ENCODE measurements at places on chromosomes 16 and 17.

- DNase-seq, result no peak
These were observed 5.0 kb upstream of the EFTUD2 start for GRCh38 chr17:44904001-44904984.

DNA sequence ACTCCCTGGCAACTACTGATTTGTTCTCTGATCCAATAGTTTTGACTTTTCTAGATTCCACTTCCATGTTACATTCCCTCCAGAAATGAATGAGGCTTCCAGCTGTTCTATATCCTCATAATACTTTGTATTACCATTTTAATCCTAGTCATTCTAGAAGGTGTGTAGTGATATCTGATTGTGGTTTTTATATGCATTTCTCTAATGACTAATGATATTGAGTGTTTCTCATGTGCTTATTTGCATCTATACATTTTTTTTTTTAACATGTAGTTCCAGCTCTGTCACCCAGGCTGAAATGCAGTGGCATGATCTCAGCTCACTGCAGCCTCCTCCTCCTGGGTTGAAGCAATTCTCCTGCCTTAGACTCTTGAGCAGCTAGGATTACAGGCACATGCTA, 7.3 kb downstream of the ADGRG5 start:
- DNase-seq, result no peak

GRCh38 chr16:1989209-1990100, at the start of gene SYNGR3:
SYNGR3 (plus strand) TSS chr16:1989970; CDS start chr16:1990103, 133 bp downstream.
- DNase-seq, result no peak

DNA sequence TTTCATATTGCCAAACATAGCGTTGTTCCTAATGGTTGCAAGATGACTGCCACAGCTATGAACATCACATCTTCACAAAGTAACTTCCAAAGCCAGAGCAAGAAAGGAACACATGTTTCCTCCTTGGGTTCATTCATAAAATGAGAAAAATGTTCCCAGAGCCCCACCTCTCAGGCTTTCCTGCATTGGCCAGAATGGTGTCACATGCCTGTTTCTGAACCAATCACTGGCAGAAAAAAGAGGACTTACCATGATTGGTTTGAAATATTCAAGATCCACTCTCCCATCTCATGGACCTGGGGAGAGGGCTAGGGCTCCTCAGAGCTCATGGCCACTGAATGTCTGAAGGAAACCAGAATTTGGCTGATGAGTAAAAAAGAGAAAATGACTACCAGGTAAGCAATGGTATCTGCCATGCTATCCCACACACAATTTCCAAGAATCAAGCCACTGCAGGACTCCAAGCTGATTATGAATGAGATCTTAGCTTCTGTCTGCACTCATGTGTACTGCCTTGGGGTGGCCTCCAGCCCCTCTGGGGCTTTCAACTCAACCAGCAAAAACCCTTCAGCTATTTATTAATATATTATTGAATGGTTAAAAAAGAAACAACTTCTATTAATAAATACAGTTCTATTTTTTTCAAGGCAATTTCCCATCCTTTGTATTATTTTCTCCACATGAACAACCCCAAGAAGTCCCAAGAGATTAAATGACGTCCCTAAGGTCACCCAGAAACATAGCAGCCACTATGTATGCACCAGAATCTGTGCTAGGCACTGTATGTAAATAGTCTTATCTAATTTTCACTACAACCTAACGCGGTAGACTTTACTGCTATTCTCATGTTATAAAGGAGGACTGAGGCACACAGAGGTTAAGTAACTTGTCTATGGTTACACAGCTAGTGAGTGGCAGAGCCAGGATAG, 61.4 kb upstream of the TMC5 start:
- no peak for DNase-seq

- no peak for DNase-seq
These were observed 222.5 kb downstream of the C16orf78 start for GRCh38 chr16:49596068-49596467.

- no peak for DNase-seq
These were observed 105.2 kb downstream of the CLEC16A start for GRCh38 chr16:11049396-11050059.

- DNase-seq, result no peak
These were observed 18.6 kb downstream of the C1QTNF1 start for GRCh38 chr17:79042421-79043190.

DNA sequence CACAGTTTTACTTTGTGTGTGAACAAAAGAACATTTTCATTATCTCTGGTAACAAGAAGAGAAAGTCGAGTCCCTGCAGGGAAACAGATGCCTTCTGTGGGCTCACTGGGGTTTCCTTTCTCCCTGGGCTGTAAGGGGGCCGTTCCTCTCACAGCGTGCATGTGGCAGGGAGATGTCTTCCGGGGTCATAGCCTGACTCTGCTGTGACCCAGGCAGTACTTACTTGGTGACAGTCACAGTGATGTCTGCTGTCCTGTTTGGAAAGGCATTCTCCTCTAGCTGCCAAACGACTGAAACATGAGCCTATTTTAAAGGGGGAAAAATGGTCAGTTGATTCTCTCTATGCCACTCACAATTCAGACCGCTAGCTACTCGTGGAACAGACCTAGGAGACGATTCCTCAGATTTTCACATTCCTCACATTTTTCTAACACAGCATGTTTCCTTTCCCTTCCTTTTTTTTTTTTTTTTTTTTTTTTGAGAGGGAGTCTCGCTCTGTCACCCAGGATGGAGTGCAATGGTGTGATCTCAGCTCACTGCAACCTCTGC, 7.3 kb downstream of the HASPIN start:
- DNase-seq, result no peak

DNA sequence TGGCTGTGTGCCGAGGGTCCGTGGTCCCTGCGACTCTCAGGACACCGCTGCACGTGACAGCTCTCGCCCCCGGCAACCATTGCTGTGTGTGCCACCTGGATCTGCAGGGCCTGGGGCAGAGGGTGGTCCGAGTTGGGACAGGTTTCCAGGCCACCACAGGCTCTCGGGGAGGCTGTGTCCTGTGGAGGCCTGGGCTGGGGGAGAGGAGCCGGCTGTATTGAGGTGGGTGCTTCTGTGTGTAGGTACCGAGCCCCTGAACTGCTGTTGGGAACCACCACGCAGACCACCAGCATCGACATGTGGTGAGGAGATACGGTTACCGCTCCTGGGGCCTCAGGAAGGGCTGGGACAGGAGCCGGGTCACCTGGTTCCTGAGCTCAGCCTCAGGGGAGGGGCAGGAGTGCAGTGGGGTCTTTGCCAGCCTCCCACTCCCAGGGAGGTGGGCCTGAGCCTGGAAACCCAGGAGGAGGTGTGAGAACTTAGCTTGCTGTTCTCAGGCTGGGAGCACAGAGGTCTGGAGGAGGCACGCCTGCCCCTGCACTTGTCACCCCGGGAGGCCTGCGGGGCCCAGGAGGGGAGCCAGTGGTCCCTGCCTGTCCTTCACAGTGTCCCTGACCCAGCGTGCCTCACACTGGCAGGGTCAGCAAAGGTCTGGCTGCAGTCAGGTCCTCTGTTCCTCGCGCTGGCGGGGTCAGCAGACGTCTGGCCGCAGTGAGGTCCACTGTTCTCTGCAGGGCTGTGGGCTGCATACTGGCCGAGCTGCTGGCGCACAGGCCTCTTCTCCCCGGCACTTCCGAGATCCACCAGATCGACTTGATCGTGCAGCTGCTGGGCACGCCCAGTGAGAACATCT, 7.3 kb downstream of the SPATA2L start:
- no peak for DNase-seq

Data from hypothalamus (tissue), 51 donors.